ENCODE measurements at places on chromosomes 1 and 21.

DNA sequence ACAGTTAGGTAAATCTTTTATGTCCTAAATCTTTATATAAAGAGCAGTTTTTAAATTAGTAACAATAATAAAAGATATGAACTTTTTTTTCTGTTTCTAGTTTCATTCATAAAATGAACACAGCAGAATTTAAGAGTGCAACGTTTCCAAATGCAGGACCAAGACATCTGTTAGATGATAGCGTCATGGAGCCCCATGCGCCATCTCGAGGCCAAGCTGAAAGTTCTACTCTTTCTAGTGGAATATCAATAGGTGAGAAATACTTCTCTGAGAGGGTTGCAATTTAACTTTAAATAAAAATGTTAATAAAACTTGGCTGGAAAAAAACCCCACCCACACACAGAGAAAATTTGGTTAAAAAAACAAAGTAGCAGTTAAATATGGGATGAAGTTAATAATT lies 15.0 kb upstream of the ANGPTL1 start:
- no peak for DNase-seq

GRCh38 chr1:198032668-198033067 lies 115.5 kb downstream of the LHX9 start:
- no peak for DNase-seq

- no peak for DNase-seq
Observed at GRCh38 chr1:55043726-55044125, 4.4 kb downstream of the PCSK9 start.

DNA sequence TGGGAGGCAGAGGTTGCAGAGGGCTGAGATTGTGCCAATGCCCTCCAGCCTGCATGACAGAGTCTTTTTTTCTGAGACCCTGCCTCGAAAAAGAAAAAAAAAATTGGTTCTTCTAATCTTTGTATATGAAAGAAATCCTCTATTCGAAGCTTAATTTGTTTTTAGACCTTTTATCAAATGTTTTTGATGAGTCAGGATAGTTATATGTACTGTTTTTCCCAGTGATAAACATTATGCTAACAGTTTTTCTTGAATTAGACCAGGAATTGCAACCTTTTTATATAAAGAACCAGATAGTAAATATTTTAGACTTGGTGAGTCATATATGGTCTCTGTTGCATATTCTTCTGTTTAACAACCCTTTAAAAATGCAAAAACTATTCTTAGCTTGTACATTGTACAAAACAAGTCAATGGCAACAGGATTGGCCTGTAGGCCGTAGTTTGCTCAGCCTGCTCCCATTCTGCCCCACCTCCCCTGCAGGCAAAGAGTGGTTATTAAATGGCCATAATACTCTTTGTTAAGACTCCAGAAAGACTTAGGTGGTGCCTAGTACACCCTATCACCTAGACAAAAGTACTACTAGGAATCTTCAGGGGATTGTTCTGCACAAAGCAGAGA lies 45.2 kb downstream of the LYST start:
- DNase-seq = peak; percentile 73

DNA sequence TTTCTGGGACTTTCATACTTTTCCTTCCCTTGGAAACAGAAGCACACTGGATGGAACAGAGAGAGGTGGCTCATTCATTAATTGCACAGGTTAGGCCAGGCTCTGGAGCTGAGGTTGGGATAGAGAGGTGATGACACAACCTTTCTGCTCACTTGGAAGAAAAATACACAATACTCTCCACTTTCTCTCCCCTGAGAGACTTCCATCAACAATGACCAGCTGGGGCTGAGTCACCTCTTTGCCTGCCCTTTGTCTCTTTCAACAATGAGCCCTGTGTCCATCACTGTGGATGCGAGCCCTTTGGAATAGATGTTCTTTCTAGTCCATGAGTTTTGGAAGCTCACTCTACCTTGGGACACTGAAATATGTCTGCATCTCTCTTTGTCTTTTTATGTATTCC lies 43.1 kb downstream of the ATP2B4 start:
- peak; percentile 56 for DNase-seq

DNA sequence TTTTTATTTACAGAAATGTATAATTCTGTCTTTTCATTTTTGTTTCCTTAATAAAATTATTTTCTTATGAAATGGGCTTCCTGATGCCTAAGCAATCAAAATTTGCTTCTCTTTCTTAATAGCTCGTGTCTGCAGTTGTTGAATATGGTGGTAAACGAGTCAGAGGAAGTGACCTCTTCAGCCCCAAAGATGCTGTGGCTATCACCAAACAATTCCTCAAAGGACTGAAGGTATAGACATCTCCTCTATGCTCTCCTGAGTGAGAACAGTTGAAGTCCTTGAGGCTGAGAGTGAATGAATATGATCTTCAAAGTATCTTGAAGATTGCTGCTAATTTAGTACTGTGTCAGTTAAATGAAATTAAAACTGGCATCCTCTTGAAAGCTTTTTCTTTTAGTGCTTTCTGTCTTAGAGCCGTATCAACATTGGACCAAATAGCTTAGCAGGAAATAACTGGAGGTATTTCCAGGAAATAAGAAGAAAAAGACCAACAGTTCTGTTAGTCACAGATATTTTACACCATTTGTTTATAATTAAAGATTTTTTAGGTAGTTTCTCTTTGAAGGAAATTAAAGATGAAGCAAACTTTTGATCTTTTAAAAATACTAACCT lies 24.7 kb downstream of the VPS45 start:
- no peak for DNase-seq

- DNase-seq = no peak
Observed at GRCh38 chr21:44834951-44835646, 17.2 kb upstream of the SUMO3 start.

DNA sequence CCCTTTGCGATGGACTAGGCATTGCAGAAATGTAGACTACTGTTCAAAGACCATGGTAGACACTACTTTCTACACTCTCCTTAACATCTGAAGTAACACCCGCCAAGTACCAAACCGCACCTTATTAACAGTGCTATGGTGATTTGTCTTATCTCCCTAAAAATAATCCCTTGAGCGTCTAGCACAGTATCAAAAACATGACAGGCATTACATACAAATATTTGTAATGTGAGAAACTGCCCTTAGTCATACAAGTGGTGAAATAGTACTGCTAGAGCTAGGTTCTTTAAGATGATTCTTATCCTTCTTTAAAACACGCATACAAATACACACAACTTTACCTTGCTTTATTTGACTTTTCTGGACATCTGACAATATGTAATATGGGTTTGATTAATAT lies 27.2 kb downstream of the PUM1 start:
- DNase-seq = peak; percentile 59

GRCh38 chr1:40047276-40047675 lies 6.7 kb downstream of the CAP1 start:
- DNase-seq = no peak

GRCh38 chr1:228978484-228979324 lies 243.4 kb downstream of the RHOU start:
- peak; percentile 29 for DNase-seq

DNA sequence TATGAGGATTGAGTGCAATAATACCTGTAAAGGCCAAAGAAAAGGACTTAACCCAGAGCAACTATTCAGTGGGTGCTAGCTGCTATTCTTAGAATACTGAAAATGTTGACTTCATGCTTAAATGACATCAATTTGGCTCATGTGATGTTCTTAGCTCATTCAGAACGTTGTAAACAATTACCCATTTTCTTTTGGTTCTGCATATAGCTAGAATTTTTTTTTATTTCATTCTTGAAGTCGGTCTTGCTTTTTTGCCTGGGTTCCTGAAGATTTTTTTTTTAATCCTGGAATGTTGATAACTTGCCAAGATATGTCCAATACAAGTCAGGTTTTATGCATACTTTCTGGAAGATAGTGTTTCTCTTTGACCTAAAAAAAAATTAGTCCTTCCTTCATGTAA lies 772.0 kb downstream of the LTN1 start:
- DNase-seq = peak; percentile 56

DNA sequence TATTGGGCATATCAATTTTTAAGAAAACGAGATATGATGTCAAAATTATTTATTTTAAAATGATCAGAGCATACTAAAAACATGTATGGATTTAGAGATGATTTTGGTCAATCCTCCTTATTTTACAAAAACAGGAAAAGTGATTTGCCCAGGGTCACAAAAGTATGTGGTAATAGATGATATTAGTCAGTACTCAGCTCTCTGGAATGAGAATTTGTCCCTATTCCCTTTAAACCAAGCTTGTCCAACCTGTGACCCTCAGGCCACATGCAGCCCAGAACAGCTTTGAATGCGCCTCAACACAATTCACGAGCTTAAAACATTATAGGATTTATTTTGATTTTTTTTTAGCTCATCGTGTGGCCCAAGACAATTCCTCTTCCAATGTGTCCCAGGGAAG lies 104.7 kb downstream of the AKT3 start:
- peak; percentile 41 for DNase-seq

GRCh38 chr1:75785320-75785982 lies 605 bp upstream of the RABGGTB start:
- no peak for DNase-seq

GRCh38 chr1:12057382-12057781 lies 5.7 kb upstream of the TNFRSF8 start:
- no peak for DNase-seq

- DNase-seq = no peak
Observed at GRCh38 chr1:36517011-36517771, 34.5 kb upstream of the CSF3R start.

Data from fibroblast of skin of right biceps (primary cell).